ENCODE measurements at places on chromosomes 6 and 20. TPM values are rescaled to one million over a fixed set of nuclear protein-coding genes. Genes with fewer than 3 reads are reported as not detected.

- DNase-seq = no peak
These were observed 94.4 kb downstream of the TRMT6 start for GRCh38 chr20:5855939-5856338.

DNA sequence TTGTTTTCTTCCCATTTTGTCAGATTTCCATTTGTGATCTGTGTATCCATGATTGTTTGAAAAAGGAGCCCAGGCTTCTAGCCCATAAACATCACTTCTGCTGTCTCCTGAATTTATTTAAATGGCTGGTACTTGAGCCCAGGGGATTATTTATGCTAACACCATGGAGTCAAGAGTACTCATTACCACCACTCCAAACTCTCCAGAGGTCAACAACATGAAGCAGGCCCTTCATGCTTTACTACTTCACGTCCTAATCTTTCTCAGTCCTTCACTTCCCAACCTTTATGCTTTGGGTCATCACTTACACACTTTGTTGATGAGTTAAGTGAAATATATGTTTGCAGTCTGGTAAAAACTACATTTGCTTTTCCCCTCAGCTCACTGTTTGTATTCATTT, 247.8 kb downstream of the BMP2 start:
- DNase-seq = no peak

DNA sequence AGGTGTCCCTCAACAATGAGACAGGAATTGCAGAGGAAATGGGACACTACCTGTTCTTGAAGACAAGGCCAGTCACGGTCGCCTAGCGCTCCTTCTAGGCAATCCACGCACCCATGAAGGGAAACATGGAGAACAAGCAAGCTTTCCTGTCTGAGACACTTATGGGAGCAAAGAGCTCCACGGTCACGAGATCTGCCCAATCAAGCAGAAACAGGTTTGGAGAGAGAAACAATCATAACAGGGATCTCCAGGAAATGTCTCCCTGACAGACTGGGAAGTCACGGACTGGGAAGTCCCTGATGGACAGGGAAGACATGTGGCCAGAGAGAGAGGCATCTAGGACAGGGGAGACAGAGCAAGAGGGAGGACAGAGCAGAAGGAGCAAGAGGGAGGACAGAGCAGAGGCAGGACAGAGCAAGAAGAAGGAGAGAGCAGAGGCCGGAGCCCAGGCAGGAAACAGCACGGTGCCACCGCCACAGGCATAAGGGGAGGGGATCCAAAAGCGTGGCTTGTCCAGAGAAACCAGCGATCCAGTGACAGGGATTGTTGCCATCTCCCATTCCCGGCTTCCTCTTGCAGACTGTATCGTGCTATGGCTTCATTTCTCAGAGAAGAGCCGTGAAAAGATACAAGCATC, 167.8 kb upstream of the ZNF337 start:
- DNase-seq = no peak

GRCh38 chr6:89368999-89369398, 16.5 kb upstream of the UBE2J1 start:
- peak; percentile 80 for DNase-seq

GRCh38 chr6:35569011-35569461, 56.3 kb upstream of the TULP1 start:
- DNase-seq = peak; percentile 80

ME1 gene
- 16.9 TPM for total RNA-seq

TSPYL4 gene
- total RNA-seq = 15.1 TPM
